ENCODE measurements at places on chromosomes 4 and X.
A peak's percentile ranks its signal among the peaks of the same experiment; 100 is the strongest.

GRCh38 chr4:183409483-183409882 is 35.0 kb upstream of the CDKN2AIP start:
- no peak for DNase-seq

GRCh38 chr4:18405054-18405453 is 383.5 kb upstream of the LCORL start:
- no peak for DNase-seq

DNA sequence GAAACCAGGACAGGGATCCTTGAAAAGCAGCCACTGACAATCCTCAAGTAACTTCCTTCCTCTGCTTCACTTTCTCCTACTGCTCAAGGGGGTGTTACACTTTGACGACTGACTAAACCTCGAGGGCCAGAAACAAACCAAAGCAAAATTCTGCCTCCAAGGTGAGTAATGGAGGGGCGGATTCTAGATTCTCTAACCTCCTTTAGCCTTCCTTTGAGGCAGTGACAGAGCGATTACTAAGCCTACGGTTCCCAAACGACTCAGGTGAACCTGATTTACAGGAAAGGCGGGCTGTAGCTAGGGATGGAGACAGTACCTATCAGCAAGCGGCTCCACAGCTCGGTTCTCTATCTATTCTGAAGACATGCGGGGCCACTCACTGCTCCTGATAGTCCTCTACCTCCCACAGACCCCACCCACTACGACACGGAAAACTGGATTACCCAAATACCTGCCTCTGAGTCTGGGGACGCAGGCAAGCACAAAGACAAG is 487 bp downstream of the TBCK start:
- no peak for DNase-seq

DNA sequence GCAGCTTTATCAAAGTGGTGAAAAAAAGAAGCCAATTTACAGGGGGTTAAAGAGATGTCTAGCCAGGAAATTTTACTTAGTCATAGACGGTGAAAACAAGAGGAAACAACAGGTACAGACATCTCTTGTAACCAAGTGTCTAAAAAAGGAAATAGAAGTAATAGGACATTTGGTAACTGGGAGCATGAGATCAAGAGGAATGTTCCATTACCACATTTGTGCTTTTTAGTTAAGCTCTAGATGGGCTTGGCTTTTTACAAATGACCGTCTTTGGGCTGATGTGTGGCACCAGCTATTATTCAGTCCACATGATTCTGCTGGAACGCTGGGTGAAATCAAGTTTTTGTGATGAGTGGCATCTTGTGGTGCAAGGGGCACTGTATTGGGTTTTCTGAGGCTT is 179.5 kb downstream of the SMIM20 start:
- DNase-seq, result no peak

DNA sequence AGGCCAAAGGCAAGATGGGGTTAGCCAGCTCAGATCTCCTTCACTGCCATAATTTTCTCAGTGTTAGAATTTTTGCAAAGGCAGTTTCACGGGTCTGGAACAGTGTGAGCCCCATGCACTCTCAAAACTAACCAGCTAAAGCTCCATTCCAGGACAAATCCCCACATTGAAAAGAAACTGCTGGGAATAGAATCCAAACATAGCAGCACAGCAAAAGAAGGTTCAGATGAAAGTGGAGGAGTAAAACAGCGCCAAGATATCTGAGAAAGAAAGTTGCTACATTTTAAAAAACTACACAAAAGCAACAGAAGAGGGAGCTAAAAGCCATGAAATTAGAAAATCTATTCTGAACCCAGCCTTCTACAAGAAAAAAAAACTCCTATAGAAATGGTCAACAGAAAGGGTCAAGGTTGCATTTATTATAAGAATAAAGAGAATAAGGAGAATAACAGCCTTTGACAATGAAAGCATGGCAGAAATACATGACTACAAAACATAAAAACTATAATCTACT is 39.6 kb upstream of the SLC7A3 start:
- DNase-seq, result no peak

DNA sequence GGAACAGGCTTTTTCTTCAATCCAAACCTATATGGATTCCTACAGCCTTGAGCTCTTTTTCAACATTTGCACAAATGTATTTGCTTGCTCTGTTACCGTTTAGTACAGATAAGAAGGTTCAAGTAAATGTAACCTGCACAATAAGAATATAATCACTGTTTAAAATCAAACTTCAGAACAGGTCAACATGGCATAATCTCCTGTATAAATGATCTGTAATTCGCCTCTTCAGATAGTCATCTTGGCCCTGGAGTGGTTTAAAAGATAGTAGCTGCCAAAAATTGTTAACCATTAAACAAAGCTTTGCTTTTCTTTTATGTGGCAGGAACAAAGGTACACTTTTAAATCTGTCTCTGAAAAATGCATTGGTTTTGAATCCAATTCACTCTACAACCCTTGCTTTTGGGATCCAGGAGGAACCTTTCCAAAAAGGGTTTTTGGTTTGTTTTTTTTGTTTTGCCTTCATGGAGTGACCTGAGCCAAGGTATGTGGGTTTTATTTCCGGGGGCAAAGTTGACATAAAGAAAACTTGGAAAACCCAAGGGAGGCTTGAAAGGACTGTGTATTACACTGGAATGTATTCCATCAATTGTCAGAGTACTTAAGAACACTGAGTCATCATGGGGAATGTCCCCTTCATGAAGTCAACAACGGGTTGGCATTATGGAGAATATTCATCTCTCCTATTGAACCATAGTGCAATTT is 210.4 kb upstream of the HCCS start:
- no peak for DNase-seq

GRCh38 chr4:5435201-5435600 is 273.2 kb downstream of the EVC2 start:
- no peak for DNase-seq

DNA sequence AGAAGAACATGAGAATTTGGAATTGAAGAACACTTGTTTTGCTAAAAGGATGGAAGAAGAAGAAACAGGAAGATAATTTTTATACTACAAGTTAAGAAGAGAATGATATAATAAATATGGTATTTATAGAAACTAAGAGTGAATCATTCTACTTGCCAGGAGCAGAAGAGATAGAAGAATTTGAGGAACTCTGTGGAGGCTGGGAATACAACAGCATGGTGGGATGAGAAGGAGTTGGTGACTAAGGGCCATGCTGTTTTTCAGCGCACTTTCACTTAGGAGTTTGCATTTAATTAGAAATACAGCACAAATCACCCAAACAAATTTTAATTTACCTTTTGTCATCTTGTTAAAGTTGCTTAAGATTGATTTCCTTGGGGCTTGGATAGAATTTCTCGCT is 20.5 kb downstream of the HADH start:
- no peak for DNase-seq

- no peak for DNase-seq
Measured at GRCh38 chrX:151030845-151031244, 47.7 kb downstream of the HMGB3 start.

DNA sequence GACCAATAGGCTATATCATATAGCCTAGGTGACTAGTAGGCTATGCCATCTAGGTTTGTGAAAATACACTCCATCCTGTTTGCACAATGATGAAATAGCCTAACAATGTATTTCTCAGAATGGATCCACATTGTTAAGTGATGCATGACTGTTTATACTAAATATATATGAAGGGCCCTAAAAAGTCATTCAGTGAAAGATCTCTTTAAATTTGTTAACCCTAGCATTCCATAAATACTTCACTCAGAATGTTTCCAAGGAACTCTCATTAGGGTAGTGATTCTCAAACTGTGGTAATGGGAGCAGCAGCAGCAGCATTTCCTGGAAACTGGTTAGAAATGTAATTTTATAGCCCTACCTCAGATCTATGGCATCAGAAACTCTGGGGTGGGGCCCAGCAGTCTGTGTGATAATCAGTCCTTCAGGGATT is 74.9 kb downstream of the PRRG1 start:
- DNase-seq, result no peak

DNA sequence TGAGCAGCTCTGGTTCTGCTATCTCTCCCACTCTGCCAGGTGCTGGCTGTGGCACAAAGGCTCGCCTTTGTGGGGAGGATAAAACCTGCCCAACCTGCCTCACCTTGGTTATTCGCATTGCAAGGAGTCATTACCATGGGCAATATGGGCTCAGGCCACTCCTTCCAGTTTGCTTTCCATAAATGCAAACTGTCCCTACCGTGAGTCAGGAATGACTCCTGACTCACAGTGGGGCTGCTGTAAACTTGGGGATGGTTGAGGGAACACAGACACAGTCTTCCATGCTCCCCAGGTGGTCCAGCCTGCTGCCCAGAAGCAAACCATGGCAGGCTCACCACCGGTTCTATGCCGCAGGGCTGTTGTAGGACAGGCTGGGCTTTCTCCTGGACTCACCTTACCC is 36.1 kb downstream of the COQ2 start:
- DNase-seq, result no peak

- no peak for DNase-seq
Measured at GRCh38 chrX:135632353-135632752, 81.1 kb upstream of the CT45A1 start.

DNA sequence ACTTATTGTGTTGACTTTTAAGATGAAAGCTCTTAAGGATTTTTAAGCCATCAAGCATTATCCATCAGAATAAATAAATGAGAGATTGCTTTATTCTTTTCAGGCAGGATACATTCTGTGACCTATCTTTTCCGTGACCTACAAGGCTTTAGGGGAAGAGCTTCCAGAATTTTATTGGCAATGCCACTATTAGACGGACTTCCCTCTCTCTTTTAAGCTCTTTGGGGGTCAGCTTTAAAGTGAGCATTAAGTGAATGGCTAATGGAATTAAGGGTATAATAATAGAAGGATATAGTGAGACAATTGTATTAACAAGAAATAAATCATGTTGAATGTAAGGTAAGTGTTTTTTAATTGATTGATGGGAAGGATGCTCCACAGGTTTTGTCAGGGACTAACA is 273.7 kb downstream of the GPAT3 start:
- no peak for DNase-seq

GRCh38 chr4:41177016-41177415 is 37.3 kb downstream of the APBB2 start:
- DNase-seq, result no peak

- DNase-seq, result no peak
Measured at GRCh38 chrX:44906542-44906941, 33.6 kb downstream of the KDM6A start.

GRCh38 chr4:90187148-90187884 is 60.1 kb downstream of the CCSER1 start:
- no peak for DNase-seq

- no peak for DNase-seq
Measured at GRCh38 chrX:4690521-4690920, 977.1 kb upstream of the PRKX start.

DNA sequence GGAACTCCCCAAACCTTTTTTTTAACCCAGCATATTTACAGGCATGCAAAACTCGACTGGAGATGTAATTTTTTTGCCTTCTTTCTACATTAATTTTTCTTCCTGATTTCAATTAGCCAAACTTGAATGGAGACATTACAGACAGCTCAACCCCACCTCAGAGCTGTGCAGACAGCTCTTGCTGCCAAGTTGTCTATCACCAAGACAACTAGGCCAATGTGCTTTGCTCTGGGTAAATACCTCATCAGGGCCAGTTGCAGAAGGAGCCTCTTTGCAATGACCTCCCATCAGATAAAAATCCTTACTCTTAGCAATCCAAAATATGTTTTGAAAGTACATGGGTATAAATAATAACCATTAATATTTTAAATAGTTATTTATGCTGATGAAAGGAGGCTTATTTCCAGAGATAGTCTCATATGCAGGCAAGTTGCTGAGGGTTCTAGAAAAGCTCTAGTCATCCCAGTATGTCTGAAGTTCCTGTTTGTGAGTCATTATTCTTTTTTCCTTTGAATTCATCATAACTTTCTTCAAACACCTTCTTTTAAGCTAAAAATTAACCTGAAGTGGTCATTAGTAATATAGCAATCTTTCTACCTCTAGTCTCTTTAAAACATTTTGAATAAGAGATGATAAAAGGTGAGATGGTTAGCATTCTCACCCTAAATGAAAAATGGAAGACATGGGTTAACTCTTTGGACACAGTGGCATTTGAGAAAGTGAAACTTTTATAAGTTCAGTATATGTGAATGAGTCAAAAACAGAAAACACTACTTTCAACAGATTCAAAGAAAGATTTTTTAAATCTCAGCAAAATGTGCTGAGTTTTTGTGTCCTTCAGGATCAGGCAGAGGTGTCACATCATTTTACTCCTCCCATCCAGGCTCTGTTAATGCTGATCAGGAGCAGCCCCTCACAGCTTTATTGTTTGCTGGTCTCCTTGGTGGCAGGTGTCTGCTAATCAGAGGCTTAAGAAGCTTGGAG is 475.5 kb upstream of the FGF16 start:
- no peak for DNase-seq

DNA sequence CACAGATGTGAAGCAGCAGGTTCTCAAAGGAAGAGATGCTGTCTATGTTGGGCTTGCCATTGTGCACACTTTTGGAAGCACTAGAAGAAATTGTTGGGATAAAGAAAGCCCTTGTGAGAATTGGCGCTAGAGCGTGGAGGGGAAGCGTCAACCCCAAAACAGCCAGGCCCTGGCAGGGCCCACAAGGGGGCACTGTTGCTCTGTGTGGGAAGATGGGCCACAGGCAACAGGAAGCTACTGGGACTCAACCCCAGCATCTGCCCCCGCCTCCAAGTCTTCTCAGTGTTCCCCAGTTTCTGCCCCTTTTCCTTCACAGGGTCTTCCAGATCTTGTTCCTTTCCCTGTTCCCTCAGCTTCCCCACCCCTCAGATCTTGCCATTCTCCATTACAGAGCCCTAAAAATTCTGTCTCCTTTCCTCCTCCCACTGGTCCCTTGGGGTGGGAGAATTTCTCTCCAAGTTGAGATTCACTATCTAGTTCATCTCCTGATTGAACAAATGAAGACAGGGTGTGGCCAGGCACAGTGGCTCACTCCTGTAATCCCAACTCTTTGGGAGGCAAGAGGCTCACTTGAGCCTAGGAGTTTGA is 85.5 kb downstream of the STARD8 start:
- peak; percentile 51 for DNase-seq

GRCh38 chrX:71057848-71058530 is 10.1 kb downstream of the SNX12 start:
- no peak for DNase-seq

DNA sequence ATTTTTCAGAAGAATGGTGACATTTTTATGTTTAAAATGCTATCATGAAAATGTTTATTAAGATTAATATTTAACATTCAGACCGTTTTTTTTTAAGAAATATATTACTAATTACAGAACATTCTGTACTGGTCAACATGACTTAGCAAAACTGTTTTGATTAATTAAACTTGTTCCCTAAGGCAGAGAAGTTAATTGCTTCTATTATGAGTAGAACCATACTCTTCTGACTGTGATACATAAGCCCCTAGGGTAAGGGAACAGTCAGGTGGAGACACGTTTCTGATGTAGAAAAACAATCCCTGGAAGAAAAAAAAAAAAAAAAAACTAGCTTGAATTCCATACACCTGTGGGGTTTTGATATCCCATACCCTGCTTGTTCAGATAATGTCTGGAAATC is 97.4 kb downstream of the GPM6A start:
- no peak for DNase-seq

DNA sequence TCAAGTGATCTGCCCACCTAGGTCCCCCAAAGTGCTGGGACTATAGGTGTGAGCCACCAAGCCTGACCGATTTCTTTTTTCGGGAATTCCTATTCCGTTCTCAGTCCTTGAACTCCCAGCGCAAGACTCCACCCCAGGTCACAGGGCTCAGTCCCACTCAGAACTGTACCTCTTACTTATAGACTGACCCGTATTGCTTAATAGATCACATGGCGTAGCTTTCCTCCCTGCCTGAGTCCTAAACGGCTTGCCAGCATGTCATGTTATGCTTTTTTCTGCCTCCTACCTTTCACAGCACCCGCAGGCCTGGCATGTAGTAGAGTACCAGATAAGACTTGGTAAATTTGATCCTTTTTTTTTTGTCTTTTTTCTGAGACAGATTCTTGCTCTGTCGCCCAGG is 22.4 kb downstream of the SAT1 start:
- DNase-seq, result no peak

- DNase-seq, result no peak
Measured at GRCh38 chr4:110920990-110921389, 298.1 kb upstream of the PITX2 start.
